ENCODE measurements at places on chromosomes 13 and 19.

GRCh38 chr19:43595605-43595998 is 332 bp downstream of the IRGQ start:
- no peak for DNase-seq

DNA sequence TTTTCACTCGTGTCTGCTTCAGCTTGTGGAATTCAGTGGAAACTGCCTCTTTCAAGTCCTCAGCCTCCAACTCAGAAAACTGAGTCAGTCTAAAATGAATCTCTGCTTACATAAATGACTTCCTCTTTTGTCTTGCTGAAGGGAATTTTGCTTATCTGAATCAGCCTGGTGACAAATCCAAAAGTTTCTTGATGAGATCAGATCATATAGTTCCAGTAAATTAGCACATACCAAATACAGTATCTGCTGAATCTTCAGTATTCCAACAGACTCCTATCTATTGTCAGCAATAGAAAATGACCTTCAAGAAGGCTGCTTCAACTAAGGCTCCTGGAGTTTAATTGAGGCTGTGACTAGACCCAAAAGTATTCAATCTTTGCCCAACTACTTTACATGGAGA is 290.0 kb downstream of the MZT1 start:
- DNase-seq, result no peak

- no peak for DNase-seq
Measured at GRCh38 chr19:17125062-17125727, 49.6 kb downstream of the MYO9B start.

DNA sequence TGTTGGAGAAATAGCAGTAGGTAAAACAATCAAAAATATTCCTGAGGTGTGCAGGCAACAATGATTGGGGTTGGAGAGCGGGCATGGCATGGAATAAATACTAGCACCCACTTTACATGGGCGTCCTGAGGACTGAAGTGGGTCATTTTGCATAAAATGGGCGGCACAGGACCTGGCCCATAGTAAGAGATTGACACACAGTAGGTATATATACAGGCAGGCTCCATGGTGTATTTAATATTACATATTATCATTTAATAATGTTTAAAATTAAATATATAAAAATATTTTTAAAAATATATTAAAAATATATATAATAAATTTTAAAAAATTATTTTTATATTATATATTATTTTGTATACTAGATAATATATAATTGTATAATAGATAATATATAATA is 48.3 kb downstream of the CRYL1 start:
- no peak for DNase-seq

All from AML-193 (cell line).